ENCODE measurements at places on chromosomes 4 and X.

GRCh38 chr4:74364652-74365491, at the start of gene EREG:
Gene EREG, plus strand, starts transcription at chr4:74365145. Its CDS starts 164 bp downstream, at chr4:74365309.
- no peak for DNase-seq

DNA sequence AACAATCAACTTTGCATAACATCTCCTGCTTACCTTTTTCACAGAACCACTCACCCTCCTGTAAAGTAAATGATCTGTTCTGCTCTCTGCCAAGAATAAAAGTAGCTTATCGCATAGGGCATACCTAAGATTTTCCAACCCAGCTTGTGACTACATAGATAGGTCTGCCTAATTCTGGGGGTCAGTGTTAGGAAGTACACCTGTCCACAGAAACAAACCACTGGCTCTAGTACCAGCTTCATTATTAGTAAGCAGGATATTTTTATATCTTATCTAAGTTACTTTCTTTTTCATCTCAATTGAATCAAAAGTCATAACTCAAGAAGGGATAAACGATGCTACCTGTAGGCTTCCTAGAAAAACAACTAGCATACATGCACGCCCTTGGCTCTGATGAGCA, 23.8 kb downstream of the CXCL1 start:
- no peak for DNase-seq

GRCh38 chrX:108090491-108091263, 665 bp downstream of the PSMD10 start:
- DNase-seq: no peak

DNA sequence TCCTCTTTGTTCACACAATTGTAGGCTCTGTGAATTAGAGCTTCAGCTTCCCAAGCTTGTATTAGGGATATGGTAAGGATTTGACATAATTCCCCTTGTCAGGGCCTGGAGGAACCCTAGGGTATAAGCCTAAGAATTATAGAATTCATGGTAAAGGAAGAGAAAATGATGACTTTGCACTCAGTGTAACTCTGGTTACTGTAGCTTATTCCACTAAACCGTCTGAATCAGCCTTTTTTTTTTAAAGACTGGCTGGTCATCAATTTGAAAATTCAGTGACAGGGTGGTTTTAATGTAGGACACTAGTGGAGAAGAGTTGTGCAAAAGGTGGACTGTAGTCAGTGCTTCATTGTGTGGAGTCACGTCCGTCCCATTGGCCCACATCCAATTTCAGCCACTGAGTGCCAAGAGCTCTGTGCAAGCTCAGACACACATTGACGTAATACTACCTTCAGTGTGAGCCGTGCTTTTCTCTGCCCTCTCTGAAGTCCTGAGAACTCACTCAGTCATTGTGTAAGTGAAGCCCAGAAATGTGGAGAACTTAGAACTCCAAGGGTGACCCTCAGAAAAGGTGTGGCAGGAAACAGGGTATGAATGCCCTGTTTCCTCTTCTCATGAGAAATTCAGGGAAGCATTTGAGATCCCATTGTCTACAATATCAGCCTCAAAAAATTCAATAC, 449.8 kb downstream of the C4orf33 start:
- no peak for DNase-seq

DNA sequence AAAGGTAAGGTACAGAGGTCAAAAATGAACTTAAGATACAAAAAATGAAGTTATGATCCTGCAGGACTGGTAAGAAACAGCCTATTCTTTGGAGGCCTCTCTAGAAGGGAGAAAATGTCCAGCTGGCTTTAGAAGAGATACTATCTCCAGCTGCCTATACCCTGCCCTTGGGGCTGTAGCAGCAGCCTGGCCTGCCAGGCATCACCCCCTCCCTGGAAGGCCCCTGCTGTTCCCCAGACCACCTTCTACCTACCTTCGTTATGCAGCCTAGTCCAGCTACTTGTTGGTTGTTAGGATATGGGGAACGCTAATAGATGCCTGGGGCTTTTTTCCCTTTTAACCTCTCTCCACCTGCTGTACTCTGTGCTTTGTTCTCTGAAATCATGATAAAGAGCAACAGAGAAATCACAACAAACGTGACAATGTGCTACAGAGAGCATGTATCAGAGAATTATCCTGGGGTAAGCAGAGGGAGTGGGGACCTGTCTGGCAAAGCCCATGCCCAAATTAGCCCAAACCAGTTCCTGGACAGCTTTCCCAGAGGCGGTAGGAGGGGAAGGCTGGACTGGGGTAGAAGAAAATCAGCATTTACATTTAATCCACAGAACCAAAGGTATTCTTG, 34.5 kb downstream of the FRMD7 start:
- no peak for DNase-seq

DNA sequence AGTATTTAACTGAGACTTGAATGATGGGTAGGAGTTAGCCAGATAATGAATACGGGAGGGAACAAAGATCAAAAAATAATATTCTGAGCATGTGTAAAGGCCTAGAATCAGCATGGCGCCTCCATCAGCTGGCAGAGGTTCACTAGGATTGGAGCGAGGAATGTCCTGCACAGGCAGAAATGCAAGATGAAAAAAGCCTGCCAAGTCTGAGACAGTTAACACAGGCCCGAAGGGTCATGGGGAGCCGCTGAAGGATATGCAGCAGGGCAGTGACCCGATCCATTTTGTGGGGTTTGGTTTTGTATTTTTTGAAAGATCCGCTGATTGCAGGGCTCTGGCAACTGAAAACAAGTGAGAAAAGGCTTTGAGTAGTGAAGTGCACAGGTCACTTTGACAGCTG, 40.1 kb downstream of the SMPX start:
- no peak for DNase-seq

GRCh38 chrX:20500949-20501348, 234.2 kb upstream of the RPS6KA3 start:
- no peak for DNase-seq

DNA sequence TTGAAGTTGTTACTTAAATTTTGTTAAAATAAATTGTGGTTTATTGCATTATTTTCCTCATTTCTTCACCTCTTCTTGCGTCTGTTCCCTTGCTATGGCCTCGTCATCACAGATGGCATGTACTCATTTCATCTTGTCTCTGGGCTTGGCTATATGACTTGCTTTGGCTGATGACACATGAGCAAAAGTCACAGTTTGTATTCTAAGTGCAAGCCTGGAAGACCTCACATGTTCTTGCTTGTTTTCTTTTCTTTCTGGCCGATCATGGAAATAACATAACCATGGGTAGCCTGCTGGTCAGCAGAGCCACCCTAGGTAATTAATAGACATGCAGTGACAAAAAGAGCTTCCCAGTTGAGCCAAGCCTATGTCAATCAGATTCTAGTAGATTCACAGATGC, 527.9 kb downstream of the SPRY1 start:
- DNase-seq: no peak

GRCh38 chrX:137566746-137567679, 1.1 kb downstream of the ZIC3 start:
- no peak for DNase-seq

GRCh38 chrX:105098201-105098600, 122.3 kb downstream of the TEX13A start:
- no peak for DNase-seq

DNA sequence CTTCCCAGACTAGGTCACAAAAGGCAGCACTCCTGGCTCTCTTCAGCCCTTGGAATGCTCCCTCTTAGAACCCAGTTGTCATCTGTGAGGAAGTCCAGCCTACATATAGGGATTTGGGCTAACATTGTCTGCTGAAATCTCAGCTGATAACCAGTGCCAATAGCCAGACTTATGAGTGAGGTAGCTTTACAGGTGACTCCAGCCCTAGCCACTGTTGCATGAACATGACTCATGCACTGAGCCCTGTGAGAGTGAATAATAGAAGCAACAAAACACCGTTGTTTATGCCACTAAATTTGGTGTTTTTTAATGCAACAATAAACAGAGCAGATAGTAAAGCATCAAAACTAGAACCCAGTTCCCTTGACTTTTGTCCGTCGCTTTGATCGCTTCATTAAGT, 433.2 kb downstream of the STIM2 start:
- no peak for DNase-seq

DNA sequence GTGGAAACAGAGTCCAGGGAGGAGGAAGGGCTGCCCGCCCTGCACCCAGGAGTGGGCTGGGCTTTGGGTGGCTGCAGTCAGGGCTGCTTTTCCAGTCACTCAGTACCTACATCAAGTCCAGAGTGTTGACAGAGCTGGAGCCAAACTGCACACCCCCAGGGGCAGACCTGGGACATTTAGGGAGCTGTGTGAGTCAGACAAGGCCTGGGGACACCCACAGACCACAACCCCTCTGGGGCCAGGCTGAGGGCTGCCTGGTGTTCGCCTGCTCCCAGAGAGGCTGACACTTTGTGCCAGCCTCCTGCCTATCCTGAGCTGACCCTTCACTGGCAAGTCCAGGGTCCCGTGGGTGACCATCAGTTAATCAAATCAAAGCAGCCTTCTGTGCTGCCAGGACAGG, 240.0 kb downstream of the BCOR start:
- no peak for DNase-seq

GRCh38 chr4:107283587-107284559, 247.8 kb upstream of the DKK2 start:
- DNase-seq: no peak

- DNase-seq: no peak
Observed at GRCh38 chr4:35087218-35087617, 1157.1 kb downstream of the ARAP2 start.

DNA sequence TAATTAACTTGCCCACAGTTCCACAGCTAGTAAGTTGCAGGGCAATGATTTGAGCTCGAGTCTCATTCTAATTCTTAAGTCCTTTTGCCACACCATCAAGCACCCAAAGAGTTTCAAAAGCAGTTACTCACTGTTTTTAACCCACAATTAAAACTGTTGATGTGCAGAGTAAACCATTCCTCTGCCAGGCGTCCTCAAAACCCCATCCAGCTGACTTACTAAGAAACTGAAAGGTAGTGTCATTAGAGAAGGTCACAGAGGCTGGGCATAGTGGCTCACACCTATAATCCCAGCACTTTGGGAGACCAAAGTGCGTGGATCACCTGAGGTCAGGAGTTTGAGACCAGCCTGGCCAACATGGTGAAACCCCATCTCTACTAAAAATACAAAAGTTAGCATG, 121.7 kb downstream of the CHIC2 start:
- no peak for DNase-seq

GRCh38 chr4:173932701-173933100, 350.8 kb downstream of the FBXO8 start:
- DNase-seq: no peak

Measured in NCI-H2171 (cell line).